ENCODE measurements at places on chromosomes 2 and 18.

DNA sequence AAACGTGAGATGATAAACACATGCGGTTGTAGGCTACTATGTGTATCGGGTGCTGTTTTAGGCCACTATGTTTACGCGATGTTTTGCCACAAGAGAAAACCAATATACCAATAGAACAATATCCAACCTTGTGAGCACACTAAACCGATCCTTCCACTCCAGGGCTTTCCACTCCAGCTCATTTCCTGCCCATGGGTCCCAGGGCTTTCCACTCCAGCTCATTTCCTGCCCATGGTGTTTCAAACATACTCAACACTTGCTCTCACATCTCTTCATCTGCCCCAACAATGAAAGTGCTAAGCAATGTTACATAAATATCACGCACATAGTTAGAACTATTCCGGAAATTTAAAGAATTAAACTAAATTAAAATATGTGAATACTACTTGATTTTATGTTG, 80.0 kb downstream of the EPB41L3 start:
- no peak for DNase-seq

- DNase-seq: no peak
These were observed 50.0 kb upstream of the HPCAL1 start for GRCh38 chr2:10252661-10253060.

DNA sequence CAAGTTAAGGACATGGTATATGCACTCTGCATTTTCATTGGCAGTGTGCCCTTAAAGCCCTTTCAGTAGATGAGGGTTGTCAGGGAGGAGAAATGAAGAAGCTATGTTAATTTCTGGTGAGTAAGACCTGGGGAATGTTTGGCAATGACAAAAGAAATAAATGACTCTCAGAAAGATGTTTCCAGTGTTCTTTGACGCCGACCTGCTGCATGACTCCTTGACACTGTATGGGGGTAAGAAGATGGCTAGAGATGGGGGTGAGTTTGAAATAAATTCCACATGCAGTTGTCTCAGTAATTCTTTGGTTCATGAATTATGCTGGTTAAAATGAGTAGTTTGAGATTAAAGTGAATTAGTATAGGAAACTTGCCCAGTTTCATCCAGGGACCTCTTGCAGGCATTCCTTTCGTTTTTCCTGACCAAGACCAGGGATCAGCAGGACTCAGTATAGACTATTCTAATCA, 5.9 kb downstream of the CCDC121 start:
- DNase-seq: no peak

DNA sequence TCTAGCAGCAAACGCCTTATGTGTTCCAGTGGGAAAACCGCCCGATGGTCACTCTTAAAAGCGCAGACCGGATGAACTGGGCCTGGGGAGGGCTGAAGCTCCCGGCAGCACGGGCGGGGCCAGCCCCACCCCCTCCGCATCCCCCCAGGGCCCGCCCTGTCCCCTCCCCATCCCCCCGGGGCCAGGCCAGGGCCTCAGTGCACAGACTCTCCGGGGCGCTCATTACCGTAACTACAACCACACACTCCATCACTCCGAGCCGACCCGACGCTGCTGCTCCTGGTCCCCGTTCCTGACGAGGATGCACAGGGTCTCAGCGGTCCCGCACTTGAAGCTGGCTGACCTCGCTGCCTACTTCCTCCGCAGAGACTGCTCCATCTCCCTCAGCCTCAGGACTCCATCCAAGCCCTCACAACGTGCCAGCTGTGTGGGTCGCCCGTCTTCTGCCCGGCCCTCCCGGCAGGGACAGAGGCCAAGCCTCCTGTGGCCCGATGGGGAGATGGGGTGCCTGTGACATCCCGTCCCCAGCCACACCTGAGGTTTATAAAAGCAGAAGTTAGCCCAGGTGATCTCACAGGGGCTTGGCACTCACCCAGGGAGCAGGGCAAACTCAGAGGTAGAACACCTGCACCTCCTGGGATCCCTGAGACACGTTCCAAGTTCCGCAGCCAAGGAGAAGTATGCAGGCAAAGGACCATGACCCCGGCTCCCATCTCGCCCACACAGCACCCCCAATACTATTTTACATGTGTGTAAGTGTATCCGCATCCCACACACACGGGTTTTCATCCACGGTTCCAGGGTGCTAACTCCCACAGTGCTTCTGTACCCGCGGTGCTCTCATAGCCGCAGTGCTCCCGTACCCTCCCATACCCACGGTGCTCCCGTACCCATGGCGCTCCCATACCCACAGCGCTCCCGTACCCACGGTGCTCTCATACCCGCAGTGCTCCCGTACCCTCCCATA, 36.0 kb downstream of the SLC66A2 start:
- DNase-seq: no peak

- DNase-seq: no peak
These were observed 47.7 kb downstream of the GLI2 start for GRCh38 chr2:120783371-120783791.

- no peak for DNase-seq
These were observed 96.8 kb downstream of the BOD1L2 start for GRCh38 chr18:57243624-57244179.

DNA sequence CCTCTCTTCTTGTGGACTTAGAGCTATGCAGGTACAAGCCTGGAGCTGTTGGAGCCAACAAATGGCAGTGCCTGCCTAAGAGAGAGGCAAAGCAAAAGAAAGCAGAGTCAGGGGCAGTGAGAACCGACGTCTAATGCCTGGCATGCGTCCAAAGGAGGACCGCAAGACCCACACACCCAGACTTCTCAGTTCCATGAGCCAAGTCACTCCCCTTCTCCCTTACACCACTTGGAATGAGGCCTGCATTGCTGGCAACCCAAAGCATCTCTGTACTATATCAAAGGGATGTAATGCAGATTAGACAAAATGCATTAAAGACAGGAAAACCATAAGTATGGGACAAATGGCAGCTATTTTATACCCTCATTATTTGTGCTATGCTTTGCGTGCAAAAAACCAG, 49.9 kb upstream of the RNU4ATAC start:
- no peak for DNase-seq

GRCh38 chr18:22325396-22325795, 92.3 kb downstream of the CTAGE1 start:
- DNase-seq: no peak

DNA sequence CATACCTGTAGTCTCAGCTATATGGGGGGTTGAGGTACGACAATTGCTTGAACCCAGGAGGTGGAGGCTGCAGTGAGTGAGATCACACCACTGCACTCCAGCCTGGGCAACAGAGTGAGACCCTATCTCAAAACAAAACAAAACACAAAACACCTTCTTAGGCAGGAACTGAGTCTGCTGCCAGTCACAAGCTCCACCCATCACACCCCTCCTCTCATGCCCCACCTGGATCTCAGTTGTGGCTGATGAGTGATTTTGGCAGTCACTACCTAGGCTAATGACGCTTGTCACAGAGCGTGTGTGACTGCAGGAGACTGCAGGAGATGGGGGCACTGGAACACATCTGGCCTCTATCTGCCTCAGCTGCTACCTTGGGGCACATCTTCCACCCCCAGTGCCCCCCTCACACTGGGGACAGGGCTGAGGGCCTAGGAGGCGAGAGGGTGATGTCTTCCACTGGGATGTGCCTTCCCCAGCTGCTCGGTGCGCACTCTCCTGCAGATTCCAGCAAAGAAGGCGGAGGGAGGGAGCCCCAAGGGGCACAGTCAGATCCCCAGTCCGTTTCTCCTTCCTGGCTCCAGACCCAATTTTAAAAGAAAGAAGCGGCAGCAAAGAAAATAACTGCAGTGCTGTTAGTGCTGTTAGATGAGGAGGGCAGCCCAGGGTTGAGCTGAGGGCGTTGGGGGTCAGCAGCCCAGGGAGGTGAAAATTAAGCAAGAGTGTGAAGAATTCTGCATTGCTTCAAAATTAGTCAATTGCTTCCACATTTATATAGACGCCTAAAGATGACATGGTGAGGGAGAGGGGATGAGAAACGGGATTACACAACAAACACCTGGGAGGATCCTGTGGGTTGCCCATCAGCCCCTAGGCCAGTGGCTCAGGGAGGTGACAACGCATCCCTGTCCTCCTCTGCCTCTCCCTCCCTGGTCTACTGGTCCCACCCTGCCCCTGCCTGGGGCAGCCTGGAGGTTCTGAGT, 143.6 kb upstream of the HAAO start:
- no peak for DNase-seq

- peak; percentile 17 for DNase-seq
These were observed 805 bp downstream of the LIMS2 start for GRCh38 chr2:127674241-127675209.

DNA sequence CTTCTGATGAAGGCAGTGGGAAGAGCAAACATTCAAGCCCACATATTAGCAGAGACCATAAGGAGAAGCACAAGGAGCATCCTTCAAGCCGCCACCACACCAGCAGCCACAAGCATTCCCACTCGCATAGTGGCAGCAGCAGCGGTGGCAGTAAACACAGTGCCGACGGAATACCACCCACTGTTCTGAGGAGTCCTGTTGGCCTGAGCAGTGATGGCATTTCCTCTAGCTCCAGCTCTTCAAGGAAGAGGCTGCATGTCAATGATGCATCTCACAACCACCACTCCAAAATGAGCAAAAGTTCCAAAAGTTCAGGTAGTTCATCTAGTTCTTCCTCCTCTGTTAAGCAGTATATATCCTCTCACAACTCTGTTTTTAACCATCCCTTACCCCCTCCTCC, 35.4 kb downstream of the CCNT2 start:
- DNase-seq: no peak
